NCI-H1930 (cell line): ENCODE measurements at places on chromosomes 7 and 10.
A peak's percentile ranks its signal among the peaks of the same experiment; 100 is the strongest.

- DNase-seq: no peak
Observed at GRCh38 chr7:27345164-27345887, 102.7 kb downstream of the EVX1 start.

DNA sequence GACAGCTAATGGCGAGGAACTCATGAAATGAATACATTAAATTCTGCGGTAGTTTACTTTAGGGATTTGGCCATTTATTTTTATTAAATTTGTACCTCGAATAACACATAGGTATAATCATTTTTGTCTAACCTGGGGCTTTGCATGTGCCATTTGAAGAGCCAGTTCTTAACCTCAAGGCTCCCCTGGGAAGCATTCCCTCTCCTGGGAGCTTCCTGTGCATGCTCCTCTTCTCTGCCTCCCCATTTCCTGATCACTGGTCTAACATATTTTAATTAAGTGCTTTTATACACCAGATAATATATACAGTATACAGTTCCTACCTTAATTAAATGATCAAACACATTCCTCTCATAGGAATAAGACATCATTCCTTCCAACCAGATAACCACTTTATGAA is 183.9 kb upstream of the FZD1 start:
- no peak for DNase-seq

DNA sequence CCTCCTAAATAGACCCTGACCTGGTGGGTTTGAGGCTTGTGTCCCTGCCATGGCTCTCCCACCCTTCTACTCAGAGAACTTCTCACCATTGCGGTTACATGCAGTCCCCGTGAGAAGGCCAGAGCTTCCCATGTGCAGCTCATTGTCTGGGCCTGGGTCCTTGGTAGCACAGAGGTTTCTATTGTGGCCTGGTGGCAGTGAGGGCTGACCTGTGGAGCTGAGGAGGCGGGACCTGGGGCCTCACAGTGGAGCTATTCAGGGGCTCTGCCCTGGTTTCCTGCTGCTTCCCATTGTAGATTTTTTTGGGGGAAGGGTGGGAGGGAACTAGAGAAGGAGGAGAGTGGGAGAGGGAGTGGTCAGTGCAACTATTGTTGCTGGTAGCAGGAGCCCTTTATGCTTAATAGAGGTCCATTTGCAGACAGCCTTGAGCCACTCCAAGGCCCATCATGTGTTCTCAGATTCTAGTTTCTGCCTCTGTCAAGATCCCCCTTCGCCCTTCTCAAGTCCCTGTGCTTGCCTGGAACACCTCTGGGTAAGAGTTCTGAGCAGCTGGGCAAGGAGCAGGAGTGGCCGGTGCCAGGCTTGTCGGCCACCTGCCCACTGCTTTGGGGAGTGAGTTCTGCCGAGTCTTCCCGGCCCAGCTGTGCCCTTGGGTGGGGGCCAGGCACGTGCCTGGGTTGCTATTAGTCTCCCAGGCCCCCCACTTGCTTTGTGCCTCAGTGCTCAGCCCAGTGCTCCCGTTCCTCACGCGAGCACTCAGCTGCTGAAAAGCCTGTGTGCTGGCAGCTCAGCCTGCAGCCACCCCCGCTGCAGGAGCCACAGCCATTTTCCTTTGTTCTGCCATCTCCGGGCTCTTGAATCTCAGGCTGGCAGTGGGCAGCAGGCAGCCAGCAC is 10.7 kb downstream of the TSPAN14 start:
- DNase-seq: no peak

- DNase-seq: no peak
Observed at GRCh38 chr7:92874567-92874966, 38.2 kb upstream of the CDK6 start.

DNA sequence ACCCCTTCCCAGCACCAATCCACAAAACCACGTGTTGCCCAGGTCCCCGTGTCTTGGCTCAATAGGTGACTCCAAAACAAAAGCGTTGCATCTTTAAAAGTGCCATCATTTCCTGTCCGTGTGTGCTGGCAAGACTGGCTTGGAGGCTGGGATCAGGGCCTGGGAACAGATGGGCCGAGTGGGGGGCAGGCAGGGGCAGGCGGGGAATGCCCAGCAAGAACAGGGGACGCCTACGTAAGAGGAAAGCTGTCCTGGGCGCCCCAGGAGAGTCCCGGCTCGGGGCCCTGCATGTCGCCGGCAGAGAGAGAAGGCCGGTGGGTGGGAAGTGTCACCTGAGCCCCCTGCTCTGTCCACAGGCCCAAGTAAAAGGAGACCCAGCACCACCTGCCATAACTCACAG is 86.5 kb downstream of the PAXIP1 start:
- DNase-seq: no peak

GRCh38 chr10:5890452-5890915 is 441 bp downstream of the FBH1 start:
- no peak for DNase-seq

GRCh38 chr7:153091477-153091876 is 331.9 kb downstream of the ACTR3B start:
- no peak for DNase-seq

- no peak for DNase-seq
Observed at GRCh38 chr7:19610194-19610943, 98.5 kb downstream of the POLR1F start.

- DNase-seq: no peak
Observed at GRCh38 chr7:130733931-130734814, at the start of gene KLF14. TSS of gene KLF14 (minus strand) at chr7:130734207. CDS start at chr7:130734033, 174 bp downstream.

- DNase-seq: no peak
Observed at GRCh38 chr10:72337039-72337629, 17.6 kb downstream of the DNAJB12 start.

DNA sequence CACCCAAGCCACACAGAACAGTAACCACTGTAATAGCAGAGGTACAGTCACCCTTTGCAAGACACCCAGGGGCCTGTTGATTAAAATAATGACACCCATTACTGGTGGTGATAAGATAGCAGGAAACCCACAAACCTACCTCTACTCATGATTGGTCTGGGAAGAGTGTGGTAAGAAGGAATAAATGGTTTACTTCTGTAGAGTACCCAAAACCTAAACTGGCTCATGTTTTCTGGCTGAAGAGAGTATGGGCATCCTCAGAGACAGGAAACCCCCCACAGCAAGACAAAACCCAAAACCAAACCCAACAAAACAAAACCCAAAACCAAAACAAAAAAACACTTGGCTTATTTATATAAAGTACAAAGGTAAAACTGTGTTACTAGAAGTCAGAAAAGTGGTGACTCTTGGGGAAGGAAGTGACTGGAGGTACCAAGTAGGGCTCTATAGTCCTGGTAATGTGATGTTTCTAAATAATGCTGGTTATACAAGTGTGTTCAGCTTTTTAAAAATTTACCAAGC is 15.5 kb upstream of the DNAJB12 start:
- DNase-seq: no peak

DNA sequence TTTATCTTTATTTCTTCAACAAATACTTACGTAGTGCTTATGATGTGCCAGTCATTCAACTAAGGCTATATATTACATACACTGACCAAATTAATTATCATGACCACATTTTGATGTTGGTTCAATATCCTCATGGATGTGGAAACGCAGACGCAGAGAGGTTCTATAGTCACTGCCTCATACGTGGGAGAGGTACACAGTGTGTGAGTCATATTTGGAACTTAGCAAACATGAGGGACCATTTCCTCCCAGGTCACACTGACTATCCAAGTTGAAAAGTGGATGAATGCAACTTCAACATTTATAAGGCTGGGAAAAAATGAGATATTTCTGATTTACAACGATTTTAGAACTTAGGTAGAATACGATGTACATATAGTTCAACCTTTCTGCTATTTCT is 113.6 kb downstream of the PRLHR start:
- no peak for DNase-seq

DNA sequence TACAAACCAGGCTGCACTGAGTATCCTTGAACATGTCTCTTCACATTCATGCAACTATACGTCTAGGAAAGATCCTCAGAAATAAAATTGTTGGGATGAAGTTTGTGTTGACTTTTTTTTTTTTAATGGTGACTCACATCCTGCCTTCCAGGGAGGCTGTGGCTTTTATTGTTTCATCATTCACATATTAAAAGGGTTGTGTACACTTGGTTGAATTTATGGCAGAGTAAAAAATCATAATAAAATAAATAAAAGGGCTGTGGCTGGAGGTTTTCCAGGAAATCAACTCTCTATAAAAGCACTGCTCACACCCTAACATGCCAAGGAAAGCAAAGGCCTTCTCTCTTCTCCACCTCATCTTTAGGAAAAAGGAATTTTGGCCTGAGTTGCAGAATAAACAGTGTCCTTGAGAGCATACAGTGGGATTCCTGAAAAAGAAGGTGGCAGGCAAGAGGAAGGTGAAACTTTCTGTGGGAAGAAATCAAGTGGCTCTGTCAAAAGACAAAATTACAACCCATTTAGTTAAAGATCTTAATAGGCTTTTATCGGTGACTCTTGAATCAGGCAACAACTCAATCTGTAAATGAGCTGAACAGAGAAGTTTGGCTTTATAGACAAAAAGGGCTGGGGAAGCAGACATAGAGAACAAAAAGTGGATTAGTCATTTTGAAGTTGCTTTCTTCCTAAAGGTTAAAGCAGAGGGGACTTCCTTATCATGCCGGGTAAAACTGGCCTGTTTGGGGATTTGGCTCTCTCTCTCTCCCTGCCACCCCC is 41.6 kb upstream of the FHIP2A start:
- DNase-seq: no peak

DNA sequence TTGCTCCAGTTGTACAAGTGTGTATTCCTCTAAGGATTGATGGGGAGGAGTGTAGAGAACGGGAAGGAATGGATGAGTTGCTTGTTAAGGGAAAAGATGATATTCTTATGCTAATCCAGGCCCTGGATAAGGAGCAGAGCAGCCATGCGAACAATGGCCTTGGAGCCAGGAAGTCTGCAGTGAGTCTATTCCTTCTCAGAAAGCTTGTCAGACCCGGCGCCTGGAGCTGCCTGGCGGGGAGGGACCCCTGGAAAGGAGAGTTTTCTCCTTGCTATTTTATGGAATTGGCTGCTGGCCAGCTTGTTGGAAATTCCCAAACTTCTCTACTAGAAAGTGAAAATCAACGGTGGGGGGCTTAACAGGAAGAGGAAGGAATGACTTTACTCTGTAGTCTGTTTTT is 89.1 kb downstream of the MMRN2 start:
- no peak for DNase-seq

- DNase-seq: no peak
Observed at GRCh38 chr7:82210416-82211184, 233.0 kb downstream of the CACNA2D1 start.

- no peak for DNase-seq
Observed at GRCh38 chr10:70530315-70530714, 51.7 kb downstream of the PALD1 start.

- DNase-seq: peak; percentile 14
Observed at GRCh38 chr10:100303724-100304319, 17.3 kb upstream of the BLOC1S2 start.

DNA sequence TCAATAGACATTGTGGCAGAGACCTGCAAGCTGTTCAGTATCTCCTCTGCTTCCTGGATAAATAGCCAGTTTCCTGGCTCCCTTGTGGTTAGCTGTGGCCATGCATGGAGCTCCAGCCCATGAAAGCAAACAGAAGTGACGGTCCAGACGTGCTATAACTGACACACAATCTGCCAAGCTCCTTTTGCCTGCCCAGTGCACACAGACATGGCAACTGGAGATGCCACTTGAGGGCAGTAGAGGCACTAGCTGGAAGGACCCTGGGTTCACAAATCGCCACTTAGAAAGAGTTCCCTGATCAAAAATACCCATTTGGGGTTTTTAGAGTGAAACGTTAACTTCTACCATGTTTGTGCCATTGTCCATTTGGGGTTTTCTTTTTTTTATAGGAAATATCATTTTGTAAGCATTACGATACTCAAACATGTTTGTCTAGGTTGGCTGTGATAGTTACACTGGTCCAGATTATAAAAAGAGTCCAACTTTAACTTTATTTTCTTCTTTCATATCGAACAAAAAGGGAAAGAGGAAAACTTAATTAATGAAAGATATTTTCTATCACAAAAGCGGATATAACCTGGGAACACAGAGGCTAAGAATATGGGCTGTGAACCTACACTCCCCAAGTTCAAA is 31.3 kb downstream of the KIN start:
- DNase-seq: no peak

DNA sequence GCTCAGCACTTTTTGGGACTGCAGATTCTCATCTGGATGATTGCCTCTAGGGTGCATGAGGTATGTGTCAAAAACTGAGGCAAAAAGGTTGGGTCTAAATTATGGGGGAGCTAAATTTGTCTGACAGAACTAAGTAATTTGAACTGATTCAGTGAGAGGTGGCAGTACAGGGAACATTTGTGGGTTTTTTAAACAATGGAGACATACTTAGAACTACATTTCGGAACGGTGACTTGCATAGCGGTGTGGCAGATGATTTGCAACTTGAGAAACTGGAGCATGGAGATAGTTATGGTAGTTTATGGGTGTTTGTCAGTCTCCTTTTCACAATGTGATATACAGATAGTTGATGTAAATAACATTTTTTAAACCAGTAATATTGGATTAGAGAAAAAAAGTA is 14.6 kb downstream of the TBC1D12 start:
- DNase-seq: no peak

- DNase-seq: no peak
Observed at GRCh38 chr7:4739528-4739992, 35.9 kb upstream of the AP5Z1 start.

DNA sequence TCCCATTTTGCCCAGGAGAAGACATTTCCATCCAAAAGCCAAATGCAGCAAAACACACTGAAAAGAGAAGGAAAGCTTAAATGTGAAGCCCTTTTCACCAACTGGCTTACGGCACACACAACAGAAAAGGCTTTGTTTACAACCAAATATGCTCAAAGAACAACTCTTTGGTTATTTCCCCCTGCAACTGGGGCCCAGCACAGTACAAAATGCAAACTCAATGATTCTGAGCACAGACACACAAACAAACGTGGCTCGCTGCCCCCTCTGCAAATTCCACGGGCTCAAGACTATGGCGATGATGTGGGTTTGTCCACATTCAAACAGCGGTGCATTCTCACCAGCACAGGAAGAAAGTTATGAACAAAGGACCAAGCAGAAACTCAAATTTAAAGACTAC is 5.3 kb downstream of the CPXM2 start:
- no peak for DNase-seq

DNA sequence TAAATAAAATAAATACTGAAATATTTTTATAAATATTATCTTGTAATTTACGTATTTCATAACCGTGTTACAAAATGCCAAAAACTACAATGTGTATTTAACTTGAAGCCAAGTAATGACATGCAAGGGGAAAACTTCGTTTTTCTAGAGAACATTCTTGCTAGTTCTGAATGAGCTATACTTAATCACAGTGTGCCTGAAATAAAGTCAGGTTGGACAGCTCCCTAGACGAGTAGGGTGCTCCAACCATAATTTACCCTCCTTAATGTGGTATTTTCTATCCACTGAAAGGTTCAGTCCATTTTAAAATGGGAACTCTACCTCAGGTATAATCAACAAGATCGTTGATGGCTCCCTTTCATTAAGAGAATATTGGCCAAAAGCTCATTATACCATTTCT is 194.5 kb upstream of the AHR start:
- DNase-seq: no peak

DNA sequence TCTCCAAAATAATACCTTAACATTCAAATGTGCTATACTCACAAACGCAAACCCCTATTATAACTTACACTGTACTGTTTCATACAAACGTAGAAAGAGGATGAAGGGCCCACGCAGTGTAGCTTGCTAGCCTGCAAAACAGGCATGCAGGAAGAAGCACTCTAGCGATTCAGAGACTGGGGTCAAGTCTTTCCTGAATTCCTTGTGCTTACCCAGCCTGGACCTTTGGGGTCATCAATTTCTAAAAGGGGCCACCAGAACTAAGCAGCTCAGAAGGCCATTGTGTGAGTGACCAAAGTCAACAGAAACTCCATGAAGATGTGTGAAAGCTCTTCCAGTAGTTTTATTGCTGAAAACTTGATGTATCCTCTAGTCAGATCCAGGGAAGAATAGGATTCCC is 111.9 kb downstream of the SVIL start:
- no peak for DNase-seq
